CD4-positive, alpha-beta T cell treated with Interferon alpha-2 for 1 hour (primary cell): ENCODE measurements at places on chromosomes 5 and 9.

DNA sequence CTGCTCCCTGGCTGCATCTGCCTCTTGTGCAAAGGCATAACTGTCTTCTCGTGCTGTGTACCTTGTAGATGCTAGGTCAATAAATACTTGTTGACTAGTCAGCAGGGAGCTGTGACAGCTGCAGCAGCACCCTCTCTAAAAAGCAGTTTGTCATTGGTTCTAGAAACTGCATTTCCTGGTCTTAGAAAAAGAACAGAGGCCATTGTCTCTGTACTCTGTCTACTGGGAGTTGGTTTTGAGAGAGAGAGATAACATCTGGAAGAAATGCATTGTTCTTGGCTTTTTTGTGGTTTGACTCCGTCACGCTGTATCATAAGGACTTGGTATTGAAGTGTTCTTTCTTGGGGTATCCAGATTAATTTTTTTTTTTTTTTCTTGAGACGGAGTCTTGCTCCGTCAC, 32.3 kb downstream of the SH3GLB2 start:
- DNase-seq, result no peak

- DNase-seq, result no peak
These were observed 624.6 kb downstream of the BNC2 start for GRCh38 chr9:16245756-16246440.

DNA sequence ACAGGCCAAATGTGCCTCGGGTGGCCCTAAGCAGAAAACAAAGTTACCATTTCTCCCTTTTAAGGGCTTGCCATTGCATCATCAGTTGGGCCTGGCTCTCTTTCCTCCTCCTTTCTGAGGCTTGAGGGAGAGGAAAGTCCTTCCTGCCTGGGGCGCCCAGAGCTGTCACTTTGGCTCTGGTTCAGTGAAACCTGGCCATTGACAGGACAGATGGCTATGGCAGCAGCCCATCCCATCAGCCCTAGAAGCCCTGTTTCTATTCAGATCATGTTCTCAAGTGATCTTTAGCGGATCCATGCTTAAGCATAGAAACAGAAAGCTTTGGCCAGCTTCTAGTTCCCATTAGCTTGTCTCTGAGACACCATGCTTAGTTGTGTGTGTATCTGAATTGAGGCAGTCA, 293.4 kb downstream of the YTHDC2 start:
- DNase-seq, result no peak

GRCh38 chr5:10607666-10608073, 43.8 kb downstream of the ANKRD33B start:
- DNase-seq, result no peak

DNA sequence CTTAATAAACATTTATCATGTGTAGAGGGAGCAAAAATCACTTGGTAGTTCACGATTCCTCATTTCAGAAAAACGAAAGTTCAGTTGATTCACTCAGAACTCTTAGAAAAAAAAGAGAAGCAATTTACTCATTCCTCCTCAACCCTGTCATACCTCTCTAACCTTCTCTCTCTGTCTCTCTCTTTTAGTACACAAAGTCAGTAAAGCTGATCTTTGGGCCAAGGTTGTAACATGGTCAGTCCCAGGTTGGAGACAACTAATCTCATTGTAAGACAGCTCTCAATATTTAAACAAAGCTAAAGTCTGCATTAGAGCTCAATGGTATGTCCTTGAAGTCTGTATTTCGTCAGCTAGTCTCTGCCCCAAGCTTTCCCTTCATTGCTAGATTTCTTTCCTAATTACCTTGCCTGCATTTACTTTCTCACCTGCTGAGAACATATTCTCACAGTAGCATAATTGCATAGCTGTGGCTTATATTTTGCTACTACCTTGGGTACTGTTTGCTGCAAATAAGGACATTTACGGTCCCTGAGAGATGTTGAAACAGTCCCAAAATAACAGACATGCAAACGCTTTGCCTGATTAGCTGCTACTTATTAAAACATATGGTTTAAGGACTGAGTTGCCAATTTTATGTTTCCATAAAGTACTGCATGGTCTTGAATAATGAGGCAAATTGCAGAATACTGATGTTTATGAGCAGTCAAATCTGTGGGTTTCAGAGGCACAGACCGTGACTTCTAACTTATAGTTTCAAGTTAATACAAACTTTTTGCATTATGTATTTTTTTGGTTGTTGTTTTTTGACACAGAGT, 138.3 kb downstream of the GPBP1 start:
- DNase-seq, result no peak

DNA sequence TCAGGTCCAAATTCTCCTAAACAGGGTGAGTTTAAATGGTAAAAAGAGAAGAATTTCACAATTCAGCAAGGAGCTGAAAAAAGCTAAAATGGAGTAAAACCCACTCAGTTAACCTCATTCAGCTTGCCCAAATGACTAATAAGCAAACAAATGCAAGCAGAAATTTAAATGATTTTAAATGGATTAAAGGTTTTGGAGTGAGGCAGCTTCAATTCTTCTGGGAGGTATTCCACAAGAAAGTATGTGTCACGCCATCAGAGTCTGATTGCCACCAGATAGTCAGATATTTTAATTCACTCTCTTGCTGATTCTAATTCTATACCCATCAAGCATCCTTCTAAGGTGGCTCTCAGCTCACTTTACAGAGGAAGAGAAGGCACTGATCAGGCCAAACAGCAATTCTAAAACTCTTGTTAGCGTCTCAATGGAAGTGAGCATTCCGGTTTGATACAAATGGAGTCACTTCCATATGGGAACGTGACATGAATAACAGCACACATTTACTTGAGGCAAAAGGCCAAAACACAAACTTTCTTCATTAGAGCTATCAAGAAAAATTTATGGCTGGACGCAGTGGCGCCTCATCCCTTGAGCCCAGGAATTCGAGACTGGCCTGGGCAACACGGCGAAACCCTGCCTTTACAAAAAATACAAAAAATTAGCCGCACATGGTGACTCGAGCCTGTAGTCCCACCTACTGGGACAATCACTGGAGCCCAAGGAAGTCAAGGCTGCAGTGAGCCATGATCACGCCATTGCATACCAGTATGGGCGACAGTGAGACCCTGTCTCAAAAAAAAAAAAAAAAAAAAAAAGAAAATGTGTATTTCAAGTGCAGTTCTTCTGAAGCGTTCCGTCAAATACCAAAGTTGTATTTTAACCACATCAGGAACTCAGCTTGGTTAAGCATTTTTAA, 2.0 kb downstream of the CLK4 start:
- no peak for DNase-seq

- DNase-seq, result no peak
These were observed 240.0 kb downstream of the GOLPH3 start for GRCh38 chr5:31934156-31934555.

GRCh38 chr5:128197896-128198522, 114.4 kb downstream of the SLC12A2 start:
- DNase-seq, result no peak

- no peak for DNase-seq
These were observed 114.7 kb downstream of the LURAP1L start for GRCh38 chr9:12889402-12890106.

DNA sequence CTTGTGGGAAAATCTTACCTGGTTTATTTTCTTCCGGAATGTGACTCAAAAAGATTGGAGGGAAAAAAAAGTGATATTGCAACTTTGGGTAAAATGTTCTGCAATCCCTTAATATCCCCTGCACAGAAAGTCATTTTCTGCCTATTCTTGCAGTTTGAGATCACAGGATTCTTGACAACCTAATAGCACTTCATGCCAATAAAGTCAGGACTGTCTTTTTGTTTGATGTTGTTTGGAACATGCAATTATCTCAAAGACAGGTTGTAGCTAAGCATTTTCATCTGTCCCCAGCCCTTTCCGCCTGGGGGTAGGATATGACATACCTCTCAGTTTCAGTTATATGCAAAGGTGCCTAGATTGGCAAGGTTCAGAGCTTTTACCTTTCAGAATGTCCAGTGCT, 63.9 kb downstream of the ALDH1A1 start:
- no peak for DNase-seq

GRCh38 chr5:149223081-149223848, 48.4 kb upstream of the AFAP1L1 start:
- peak; percentile 18 for DNase-seq

DNA sequence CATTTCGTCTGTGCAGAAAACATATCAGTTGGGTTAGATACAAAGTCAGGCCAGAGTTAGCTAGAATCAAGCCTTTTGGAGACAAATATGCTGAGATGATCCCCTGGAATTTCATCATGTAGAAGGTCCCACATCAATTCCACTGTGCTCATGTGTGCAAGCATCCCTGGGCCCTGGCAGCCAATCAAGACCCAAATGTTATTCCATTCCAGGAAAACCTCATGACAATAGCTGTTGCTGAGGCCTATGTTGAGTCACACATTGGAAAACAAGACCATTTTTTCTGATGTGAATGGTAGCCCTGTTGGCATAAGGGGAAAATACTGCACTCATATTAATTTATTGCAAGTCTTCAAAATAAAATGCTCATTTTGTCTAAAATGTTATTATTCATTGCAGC, 11.5 kb downstream of the SPOCK1 start:
- no peak for DNase-seq

DNA sequence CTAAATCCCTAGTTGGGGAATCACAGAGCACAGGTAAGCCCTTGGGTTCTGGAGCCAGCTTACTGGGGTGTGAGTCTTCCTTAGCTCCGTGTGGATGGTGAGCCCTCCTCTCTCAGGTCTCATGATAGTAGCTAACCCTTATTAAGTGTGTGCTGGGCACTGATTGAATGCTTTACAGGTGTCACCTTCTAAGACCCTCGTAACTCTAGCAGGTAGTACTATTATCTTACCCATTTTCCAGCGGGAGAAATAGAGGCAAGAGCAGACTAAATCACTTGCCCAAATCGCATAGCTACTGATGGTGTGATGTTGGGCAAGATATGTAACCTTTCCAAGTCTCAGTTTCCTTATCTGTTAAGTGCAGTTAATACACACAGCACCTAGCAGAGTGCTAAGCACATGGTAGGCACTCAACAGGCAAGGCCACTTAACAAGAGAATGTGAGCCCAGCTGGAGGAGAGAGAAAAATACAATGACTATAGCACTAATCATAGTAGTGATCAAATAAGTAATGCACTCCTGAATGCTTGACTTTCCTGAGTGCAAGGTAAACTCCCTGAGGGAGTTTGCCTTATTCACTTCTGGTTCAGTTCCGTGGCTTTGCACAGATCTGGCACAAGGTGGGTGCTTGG, at the start of gene DCANP1:
Gene DCANP1 (minus strand): TSS at position 51 of the 632 bp plus-strand sequence. CDS start 240 bp downstream, outside the sequence.
- DNase-seq, result no peak

GRCh38 chr9:107890921-107891465, 401.4 kb upstream of the KLF4 start:
- DNase-seq, result no peak

DNA sequence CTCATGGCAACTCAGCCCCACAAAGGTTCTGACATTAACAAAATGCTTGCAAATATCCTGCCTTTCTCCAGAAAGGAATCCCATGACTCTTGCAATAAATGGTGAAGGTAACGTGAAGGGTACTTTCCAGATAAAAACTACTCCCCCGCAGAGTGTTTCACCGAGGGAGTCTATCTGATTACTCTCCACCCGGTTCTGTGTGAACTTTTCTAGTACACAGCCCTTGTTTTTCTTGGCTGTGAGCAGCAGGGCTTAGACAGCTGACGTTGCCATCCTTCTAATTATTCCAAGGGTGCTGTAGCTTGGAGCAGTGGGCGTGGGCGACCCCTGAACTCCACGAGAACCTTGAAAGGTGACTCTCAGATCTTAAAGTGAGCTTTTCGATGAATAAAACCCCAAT, 276.0 kb upstream of the IRX4 start:
- no peak for DNase-seq

- no peak for DNase-seq
These were observed 1016.8 kb upstream of the DMAC1 start for GRCh38 chr9:8816361-8816760.

DNA sequence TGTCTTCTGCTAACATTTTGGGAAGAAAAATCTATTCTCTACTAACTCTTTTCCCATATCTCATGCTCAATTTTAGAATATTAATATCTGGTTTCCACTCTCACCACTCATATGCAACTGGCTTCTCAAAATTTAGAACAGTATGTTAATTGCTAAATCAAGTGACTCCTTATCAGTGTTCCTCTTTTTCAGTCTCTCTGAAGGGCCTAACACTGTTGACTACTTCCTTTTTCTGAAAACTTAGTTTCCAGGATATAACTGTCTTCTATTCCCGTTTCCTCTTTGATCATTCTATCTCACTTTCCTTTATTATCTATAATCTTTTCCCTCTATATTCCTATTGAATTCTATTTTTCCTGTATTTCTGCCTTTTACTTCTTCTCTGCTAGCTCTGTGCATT, 1717.2 kb upstream of the C9orf72 start:
- DNase-seq, result no peak
